Neural progenitor cell (in vitro differentiated cells): ENCODE measurements at places on chromosomes 1 and 21. TPM values are rescaled to one million over a fixed set of nuclear protein-coding genes. Genes with fewer than 3 reads are reported as not detected.

DNA sequence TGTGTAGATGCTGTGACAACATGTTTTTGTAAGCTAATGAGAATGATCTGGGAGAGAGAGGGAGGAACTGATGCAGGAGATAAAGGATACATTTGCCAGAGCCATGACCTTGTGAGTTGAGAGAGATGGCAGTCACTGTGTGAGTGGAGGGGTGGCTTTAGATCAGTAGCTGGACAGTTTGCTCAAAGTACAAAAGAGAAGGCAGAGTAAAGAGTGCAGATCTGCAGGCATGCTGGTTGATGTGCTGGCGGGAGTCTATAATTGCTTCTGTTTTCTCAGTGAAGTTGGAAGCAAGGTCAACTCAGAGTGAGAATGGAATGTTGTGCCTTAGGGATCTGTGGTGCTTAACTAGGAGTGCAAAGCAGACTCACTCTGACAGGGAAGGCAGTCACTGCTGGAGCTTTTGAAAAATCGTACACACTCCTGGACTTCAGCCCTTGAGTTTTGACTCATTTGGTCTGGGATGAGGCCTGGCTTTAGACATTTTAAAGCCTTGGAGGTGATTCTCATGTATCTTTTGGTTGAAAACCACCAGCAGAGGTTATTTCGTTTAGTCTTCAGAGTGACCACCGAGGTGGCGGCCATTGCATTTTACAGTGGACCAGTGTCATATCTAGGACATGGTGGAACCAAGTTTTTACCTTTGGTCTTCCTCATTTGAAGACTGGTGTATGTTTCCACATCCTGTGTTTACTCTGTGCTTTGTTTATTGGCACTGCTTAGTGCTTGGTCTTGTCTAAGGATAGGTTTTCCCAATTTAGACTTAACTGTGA, 49.6 kb downstream of the MTR start:
- no peak overlapping the region for H3K27ac ChIP-seq
- H3K27me3 ChIP-seq, result no peaks in the 10 kb centered on the region
- no peak overlapping the region for H3K4me3 ChIP-seq
- no peak for DNase-seq
- no peaks in the 10 kb centered on the region for H3K4me1 ChIP-seq

TBX15 gene
- total RNA-seq, result 2.8 and 2.9 TPM in 2 replicates

DNA sequence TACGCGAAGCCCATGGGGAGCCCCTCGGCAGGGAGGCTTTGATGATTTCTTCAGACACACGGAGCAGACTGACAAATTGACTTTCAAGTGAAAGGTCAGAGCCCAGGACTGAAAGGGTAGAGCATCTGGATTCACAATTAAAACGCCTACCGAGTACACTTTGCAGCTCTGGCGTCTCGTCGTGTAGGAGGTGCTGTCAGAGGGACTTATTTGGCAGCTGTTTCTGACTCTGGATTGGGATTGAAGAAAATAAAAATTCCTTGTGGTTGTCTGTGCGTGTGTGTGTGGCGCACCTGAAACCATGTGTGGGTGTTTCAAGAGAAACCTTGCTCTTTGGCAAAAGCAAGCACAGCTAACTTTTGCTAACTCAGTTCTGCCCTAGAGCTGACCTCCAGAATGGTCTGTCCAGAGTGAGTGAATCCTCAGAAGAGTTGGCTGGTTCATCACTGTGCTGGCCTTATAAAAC, 348.7 kb downstream of the HLX start:
- H3K4me1 ChIP-seq, result peaks cover 14% of the 10 kb centered on the region
- no peaks in the 10 kb centered on the region for H3K36me3 ChIP-seq
- no peak for DNase-seq
- H3K4me3 ChIP-seq, result no peak overlapping the region

- no peak overlapping the region for H3K4me3 ChIP-seq
- no peak for DNase-seq
- no peaks in the 10 kb centered on the region for H3K27me3 ChIP-seq
- H3K27ac ChIP-seq, result no peak overlapping the region
- H3K36me3 ChIP-seq, result no peaks in the 10 kb centered on the region
Measured at GRCh38 chr1:41431490-41432350, 52.8 kb downstream of the EDN2 start.

DNA sequence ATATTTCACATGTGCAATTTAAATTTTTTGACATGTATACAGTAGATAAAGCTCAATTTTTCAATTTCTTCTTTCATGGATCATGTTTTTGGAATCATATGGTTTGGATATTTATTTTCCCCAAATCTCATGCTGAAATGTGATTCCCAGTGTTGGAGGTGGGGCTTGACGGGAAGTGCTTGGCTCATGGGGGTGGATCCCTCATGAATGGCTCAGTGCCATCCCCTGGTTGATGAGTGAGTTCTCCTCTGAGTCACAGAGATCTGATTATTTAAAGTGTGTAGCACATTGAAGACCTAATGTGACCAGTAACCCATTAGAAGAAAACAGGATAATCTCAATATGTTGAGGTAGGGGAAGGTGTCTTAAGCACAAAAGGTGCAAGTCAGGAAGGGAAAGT, 9.1 kb upstream of the IFI16 start:
- peak overlapping the region; percentile 58 for H3K4me3 ChIP-seq
- H3K27ac ChIP-seq, result no peak overlapping the region
- H3K4me1 ChIP-seq, result peaks cover 18% of the 10 kb centered on the region
- H3K36me3 ChIP-seq, result no peaks in the 10 kb centered on the region
- H3K27me3 ChIP-seq, result no peaks in the 10 kb centered on the region

GRCh38 chr1:35049116-35049515, 17.4 kb upstream of the ZMYM6 start:
- no peaks in the 10 kb centered on the region for H3K4me1 ChIP-seq
- no peaks in the 10 kb centered on the region for H3K36me3 ChIP-seq
- no peak for DNase-seq
- H3K4me3 ChIP-seq, result no peak overlapping the region

IGSF21 gene
- total RNA-seq, result 1.7 and 6.9 TPM in 2 replicates

PAPPA2 gene
- 0.17 and 0.65 TPM in 2 replicates for total RNA-seq

GRCh38 chr21:37984416-37984815, 68.2 kb upstream of the KCNJ6 start:
- H3K36me3 ChIP-seq, result no peaks in the 10 kb centered on the region
- H3K27ac ChIP-seq, result no peak overlapping the region
